ENCODE measurements at places on chromosomes 4 and X. TPM values are rescaled to one million over a fixed set of nuclear protein-coding genes. Genes with fewer than 3 reads are reported as not detected.

Gene METAP1
- 50.4 TPM for total RNA-seq

Gene DCLK2
- 9.0 TPM for total RNA-seq

Gene ZGRF1
- total RNA-seq: 3.1 TPM

Gene FHL1
- 24.0 TPM for total RNA-seq

Gene PDLIM3
- total RNA-seq: not detected

Gene ATP1B4
- total RNA-seq: not detected

Gene METTL14
- total RNA-seq: 17.8 TPM

Gene UNC5C
- 0.01 TPM for total RNA-seq

Gene DMRTC1
- total RNA-seq: not detected

Gene PIGA
- total RNA-seq: 6.0 TPM

Gene RNF128
- not detected for total RNA-seq
